Renal cortex interstitium (tissue), 15 donors: ENCODE measurements at places on chromosomes 5 and 9.

DNA sequence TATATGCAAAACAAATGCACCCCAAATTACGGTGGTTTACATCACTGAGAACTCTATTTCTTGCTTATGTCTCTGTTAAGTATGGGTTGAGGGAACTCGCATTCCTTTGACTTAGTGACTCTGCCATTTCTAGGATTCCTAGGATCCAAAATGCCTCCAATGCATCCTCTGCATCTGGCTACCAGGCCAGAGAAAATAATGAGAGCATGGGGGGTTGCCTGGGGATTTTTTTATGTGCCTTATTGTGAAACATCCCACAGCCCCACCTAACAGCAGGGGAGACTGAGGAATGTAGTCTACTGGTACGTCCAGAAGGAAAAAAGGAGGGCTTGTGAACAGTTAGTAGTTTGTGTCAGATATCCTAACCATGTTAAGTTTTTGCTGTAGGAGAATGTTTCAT lies 466.0 kb upstream of the ARRDC3 start:
- no peak for DNase-seq

- DNase-seq: no peak
Measured at GRCh38 chr5:73447530-73448462, 781 bp downstream of the FOXD1 start.

GRCh38 chr5:87027570-87027969 lies 240.1 kb upstream of the RASA1 start:
- no peak for DNase-seq

- no peak for DNase-seq
Measured at GRCh38 chr9:40927851-40928802, 200.4 kb downstream of the FOXD4L6 start.

- no peak for DNase-seq
Measured at GRCh38 chr9:89422151-89422975, 75.5 kb downstream of the SEMA4D start.

DNA sequence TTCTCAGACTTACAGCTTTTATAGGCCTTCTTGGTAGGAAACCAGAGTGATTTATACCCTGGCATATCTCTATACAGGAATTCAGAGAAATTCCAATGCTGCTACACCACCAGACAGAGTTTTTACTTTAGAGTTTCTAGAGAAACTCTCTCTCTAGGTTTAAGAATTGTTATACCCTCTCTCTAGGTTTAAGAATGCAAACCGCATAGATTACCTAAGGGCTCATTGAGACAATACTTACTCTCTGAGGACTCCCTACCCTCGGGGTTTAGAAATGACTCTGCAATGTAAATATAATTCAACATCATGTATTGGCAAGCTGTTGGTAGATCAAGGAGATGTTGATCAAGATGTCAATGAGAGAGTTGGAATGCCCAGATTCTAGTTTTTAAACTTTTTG lies 15.3 kb upstream of the ELAVL2 start:
- DNase-seq: no peak

DNA sequence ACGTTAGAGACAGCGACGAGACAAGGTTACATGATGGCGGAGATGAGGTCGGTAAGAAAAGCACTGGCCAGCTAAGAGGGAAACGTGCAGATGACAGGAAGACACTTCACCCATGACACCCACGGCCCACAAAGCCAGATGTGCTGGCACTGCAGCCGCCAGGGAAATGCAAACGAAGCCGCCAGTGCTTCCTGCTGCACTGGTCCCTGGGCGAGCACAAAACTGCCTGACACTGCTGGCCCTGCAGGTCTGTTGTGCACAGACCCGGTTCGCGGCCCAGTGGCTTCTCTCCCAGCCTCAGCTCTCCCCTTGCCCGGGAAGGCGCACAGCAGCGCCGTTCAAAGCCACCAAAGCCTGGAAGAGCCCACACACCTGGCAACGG lies 20.3 kb downstream of the QSOX2 start:
- DNase-seq: no peak

- DNase-seq: no peak
Measured at GRCh38 chr5:55308254-55308836, 556 bp downstream of the MTREX start.

- DNase-seq: no peak
Measured at GRCh38 chr9:20997503-20998076, 33.9 kb downstream of the HACD4 start.

- no peak for DNase-seq
Measured at GRCh38 chr5:164722702-164723101, 1217.3 kb downstream of the MAT2B start.

DNA sequence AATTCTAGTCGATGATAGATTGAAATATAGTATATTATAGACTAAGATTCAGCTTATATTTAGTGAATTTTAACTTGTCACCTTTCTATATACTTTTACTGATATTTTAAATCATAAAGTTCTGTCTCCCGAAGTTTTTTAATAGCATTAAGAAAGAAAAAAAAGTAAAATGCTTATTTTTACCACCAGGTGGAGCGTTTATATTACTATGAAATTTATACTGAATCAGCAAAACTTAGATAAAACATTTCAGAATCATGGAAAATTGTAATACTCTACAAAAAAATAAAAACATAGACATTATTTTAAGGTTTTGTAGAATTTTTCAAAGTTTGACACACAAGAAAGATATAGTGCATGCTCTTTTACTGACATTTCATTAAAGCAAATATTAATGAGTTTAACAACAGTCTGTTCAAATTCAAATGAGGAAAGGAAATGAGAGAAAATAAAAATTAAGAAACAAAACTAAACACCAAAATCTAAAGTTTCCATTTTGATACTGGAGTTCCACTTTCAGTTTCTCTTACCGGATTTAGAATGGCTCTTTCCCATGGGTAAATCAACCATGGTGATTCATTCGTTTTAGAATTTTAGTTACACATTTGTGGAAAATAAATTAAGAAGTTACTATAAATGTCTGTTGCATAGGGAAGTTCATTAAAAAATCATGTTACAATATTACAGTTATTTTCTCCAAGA lies 1035.3 kb downstream of the CDH12 start:
- DNase-seq: no peak

GRCh38 chr9:84759300-84759750 lies 89.8 kb downstream of the NTRK2 start:
- DNase-seq: no peak

GRCh38 chr9:136850866-136851775 lies 1.0 kb upstream of the MAMDC4 start:
- DNase-seq: no peak

DNA sequence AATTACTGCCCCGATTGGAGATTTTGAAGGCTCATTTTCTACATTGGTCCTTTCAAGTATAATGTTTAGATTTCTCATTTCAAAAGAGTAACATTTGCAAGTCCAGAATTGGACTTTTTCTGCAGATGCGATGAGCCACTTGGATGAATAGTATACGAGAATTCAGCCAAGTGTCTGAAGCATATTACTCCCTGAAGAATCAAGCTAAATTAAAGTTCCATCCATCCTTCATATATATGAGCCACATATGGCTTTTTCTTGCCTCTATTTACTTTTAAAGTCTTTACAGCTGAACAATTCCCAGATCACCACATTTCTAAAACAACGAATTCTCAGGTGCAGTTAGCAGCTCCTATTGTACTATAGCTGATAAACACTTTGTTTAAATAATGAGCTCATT lies 288.7 kb downstream of the CEMIP2 start:
- no peak for DNase-seq

GRCh38 chr9:134324359-134325095 lies 1.7 kb upstream of the RXRA start:
- no peak for DNase-seq

- no peak for DNase-seq
Measured at GRCh38 chr9:92032891-92033290, 82.3 kb downstream of the SPTLC1 start.

DNA sequence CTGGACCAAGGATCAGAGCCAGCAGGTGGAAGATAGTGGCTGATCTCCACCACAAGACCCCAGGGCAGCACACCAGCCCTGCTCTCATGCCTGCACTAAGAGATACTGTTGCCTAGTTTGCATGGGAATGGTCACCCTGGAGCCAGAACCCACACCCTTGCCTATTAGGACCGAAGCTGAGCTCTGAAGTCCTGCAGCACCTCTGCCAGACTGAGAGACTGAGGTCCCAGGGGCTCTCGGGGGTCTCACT lies 11.3 kb downstream of the ACSL6 start:
- DNase-seq: no peak
